ENCODE measurements at places on chromosomes 1 and 21. TPM values are rescaled to one million over a fixed set of nuclear protein-coding genes. Genes with fewer than 3 reads are reported as not detected.

DNA sequence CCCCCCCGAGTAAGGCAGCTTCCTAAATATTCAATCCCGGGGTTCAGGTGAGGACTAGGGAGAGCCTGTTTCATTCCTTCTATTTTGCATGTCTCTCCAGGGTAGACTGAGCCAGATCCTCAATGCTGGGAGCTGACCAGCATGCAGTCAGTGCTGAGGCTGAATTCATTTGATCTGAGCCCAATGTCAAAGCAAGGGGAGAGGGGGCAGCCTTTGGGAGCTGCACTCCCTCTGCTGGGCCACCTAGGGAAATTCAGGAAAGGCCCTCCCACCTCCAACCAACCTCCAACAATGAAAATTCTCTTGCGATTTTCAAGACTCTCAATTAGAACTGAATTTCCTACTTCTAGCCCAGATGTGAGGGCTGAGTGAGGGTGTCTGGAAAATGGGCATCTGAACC, 371.2 kb downstream of the NPHP4 start:
- DNase-seq, result no peak

DNA sequence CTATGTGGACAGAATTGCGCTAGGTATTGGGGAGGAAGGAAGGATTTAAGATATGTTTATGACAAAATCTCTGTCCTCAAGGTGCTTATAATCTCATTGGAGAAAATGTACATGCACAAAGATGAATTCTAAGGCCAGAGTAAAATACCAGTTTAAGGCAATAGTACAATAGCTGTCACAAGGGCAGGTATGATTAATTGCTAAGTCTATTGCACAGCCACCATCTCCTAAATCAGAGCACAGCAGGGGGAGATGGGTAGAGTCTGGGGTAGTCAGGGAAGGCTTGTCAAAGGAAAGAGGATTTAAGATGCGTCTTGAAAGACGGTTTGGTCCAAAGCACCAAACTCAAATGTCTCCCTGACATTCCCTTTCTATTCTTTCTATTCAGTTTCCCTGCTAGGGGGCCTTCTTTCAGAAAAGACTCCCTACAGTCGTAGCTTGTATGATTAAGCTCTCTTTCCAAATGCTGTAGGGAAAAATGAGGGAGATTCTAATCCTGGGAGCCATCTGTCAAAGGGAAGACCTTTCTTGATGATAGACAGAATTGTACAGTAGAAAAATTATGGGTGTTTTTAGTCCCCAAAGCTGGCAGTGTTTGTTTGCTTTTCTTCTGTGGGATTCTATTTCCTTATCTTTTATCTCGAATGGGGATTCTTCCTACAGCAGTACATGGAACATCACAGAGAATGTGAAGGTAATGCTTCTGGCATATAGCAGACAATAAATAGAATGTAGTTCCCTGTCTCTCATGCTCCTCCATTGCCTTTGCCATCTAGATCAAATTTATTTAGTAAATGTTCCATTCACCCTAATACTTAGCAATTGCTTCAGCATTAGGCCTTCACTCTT, 107.6 kb upstream of the NFIA start:
- DNase-seq, result no peak

DNA sequence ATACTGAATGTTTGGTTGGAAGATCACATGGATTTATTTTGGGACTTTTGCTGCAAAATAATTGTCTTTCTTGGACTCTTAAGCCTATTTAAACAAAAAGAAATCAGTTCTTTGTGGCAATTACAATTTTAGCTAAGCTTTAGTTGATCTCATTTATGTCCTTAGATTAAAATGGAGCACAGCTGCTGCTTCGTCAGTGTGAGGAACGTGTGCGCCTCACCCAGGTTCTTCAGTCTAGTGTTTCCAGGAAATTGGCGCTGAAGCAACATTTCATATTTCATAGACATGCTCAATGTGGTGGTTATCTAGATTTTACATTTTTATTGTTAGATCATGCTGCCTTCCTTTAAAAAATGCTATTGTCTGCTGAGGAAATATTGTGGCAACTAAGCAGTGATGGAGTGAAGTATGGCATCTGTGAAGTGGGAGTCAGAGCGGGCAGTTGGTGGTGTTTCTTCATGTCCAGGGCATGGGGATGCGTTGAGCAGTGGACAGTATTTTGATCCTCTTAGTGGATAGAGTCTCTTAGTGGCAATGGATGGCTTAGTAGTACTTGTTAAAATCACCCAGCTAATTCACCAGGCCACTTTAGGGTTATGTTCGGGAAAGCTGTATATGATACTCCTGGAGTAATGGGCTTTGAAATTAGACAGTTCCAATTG, 5.6 kb downstream of the DDI2 start:
- DNase-seq, result no peak

DNA sequence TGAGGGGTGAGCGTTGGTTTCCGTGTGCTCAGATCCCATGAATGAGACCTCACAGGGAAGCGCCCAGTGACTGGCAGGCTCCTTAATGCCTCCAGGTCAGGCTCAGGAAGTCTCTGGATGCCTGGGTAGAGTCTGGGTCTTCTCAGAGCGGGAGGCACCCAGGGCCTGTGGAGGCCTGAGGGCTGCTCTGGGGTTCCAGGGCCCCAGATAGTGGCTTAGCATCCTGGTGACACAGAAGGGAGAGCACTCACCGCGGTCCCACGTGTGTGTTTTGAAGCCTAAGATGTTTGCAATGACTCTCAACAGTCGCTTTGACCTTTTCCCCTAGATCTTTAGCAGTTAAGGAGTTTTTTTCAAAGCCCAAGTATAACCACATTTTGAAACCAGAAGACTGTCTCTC, 25.0 kb downstream of the PRMT2 start:
- no peak for DNase-seq

- DNase-seq, result no peak
These were observed 2.8 kb downstream of the HPDL start for GRCh38 chr1:45329445-45329844.

DNA sequence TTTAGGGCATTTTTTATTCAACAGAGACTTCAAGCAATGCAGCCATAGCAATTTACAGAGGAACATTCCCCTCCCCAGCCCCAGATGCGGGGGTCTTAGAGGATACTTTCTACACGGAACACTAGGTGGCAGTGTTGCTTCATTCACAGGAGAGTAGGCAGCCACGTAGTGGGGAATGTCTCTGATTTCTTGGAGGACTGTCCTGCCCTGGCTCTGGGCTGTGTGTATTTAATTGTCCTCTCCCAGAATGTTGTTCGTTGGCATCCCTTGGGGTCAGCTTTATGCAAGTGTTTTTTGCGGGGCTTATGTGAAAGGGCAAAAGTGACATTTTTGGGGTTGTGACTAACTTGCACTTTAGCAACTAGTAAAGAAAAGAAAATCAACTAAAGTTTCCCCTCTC, 96.9 kb downstream of the PAPPA2 start:
- DNase-seq, result peak; percentile 38

- DNase-seq, result no peak
These were observed 18.8 kb downstream of the PLEKHM2 start for GRCh38 chr1:15702722-15703550.

DNA sequence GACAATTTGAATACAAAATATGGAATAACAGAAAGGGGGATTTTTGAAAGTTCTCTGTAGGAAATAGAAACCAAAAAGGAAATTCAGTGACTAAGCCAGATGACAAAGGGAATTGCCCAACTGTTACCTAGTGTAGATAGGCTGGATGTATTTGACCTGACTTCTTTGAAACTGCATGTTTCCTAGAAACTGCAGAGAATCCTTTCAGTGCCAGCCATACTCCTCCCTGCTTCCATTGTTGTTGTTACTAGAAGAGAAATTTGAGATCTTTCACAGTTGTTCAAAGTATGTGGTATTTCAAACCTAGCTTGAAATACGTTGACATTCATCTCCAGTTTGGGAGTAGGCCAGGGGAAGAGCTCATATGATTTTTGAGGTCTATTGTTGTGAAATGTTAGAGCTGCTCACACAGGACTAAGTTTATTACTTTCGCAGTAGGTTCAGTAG, 1.8 kb upstream of the GBP5 start:
- peak; percentile 33 for DNase-seq

GRCh38 chr1:211511947-211512346, 20.0 kb upstream of the RD3 start:
- peak; percentile 58 for DNase-seq

DNA sequence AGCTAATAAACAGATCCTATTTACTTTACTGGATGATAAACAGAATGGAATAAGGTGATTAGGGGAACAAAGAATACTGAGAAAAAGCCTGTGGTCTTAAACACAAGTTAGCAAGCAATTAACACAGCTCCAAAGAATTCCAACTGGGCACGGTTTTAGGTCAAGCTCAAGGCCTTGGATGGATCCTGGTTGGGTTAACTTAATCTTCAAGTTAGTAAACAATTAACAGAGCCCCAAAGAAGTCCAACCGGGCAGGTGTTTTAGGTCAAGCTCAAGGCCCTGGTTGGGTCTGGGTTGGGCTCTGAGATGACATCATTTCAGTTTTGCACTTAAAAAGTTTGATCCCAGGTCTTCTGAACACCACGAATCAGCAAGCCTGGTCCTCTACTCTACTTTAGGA, 1086.3 kb upstream of the TMPRSS15 start:
- DNase-seq, result no peak

- no peak for DNase-seq
These were observed 95.0 kb downstream of the ASTN1 start for GRCh38 chr1:177069490-177069889.

GRCh38 chr1:115666702-115667101, 24.9 kb downstream of the VANGL1 start:
- peak; percentile 82 for DNase-seq

DNA sequence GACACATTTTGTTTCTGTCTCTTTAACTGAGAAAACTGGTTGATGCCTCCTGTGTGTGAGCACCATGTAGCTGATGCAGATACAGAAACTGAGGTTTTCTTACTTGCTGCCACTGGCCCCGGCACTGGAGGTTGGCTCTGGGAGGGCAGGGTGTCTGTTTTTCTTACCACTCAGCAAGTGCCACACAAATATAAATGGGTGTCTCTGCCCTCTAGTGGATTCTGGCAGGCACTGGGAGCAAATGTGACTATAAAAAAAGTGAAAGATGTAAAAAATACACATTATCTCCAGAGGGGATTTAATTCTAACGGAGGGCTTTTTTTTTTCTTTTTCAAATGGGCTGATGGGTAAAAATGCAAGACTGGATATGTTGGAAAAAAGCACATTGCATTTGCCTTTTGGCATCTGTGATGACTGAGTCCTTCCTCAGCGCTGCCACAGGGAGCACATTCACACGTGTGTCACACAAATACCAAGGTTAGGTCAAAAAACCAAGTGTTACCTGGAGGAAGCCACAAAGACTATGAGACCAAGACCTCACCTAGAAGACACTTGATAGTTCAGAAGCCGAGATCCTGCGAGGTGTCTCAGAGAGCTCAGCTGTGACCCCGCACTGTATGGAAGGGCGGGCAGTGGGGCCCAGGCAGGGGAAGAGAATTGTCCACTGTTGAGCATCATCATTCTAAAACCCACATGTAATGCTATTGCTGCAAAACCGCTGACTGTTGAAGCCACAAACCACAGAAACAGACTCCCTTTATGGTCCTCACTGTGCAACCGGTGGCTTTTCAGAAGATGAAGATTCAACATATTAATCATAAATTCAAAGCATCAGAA, 18.9 kb downstream of the PGBD2 start:
- DNase-seq, result no peak

DNA sequence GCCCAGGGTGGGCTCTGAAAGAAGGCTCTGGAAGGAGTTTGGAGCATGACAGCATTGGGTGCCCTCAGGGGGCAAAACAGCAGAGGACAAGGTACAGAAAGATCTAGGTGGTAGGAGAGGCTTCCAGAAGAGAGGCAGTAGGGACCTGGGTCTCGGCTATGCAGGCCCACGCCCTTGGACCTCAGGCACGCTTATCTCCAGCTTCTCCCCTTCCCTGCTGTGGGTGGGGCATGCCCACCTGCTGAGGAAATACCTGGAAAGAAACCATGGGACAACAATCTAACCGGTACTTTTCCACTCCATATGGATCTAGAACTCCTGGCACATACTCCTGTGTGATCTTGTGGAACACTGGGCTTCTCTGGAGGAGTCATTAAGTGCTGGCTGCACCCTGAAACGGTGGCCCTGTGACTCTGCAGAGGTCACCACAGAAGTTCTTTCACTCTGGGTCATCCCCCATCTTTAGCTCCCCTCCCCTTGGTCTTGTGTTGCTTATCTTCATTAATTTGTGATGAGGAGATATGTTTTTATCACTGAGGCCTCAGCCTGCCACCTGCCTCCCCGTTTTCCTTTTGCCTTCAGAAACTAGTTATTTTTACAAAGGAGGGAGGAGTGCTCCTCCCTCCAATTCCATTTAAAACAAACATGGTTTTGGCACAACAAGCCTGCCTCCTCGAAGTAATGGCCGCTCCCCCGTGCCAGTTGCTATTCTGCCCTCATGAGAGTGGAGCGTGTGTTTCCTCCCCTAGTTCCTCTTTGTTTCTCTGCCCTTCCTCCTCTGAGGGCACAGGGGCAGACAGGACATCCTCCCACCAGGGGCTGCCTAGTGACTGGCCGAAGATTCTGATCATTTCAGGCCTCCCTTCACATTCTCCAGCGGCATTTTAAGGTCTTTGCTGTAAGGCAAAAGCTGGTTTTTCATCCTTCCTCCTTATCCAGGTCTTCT, 78.0 kb upstream of the ATP5PO start:
- DNase-seq, result no peak

- no peak for DNase-seq
These were observed 22.3 kb downstream of the CDC42 start for GRCh38 chr1:22074803-22075202.

DNA sequence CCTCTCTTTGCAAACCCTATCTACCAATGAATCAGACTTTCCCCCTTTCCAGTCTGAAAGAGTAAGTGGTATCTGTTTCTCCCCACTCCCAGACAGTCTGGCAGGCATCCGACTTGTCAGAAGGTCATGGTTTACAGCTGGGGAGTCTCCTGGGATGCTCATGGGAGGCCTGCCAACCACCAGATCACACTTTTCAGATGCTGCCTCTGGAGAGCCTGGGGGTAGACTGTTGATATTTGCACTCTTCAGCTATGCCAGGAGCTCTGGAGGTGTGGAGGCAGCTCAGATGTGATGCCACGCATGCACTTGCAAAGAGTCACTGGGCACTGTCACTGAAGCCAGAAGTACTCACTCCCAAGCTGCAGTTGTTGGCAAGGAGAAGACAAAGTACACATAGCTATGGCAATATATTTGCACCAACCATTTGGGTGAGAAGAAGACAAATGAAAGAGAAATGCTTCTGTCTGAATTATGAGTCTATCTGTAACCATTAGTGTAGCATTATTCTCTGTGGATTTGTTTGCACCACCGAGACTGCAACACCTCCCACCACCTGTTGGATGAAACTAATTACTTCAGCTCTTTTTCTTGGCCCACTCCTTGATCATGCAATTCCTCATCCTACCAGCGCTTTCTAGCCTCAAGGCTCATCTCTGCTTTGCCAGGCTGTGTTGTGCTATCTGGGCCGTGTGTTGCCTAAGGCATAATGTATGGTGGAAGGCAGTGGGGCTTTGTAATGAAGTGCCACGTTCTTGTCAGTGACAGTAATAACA, 133.0 kb upstream of the SPAG17 start:
- no peak for DNase-seq

Gene SLAMF1
- total RNA-seq, result 0.17 TPM

Gene OR6N1
- not detected for total RNA-seq

Gene FMO5
- total RNA-seq, result 19.3 TPM

Gene TGFB2
- 9.6 TPM for total RNA-seq

Gene PRELP
- total RNA-seq, result 17.9 TPM

Gene PLA2G2D
- total RNA-seq, result not detected

Gene ZNF691
- total RNA-seq, result 16.0 TPM

Gene CCDC30
- total RNA-seq, result 1.8 TPM

Gene CD160
- not detected for total RNA-seq
